ENCODE measurements at places on chromosomes 3 and 15.

GRCh38 chr3:182478369-182478768, 314.9 kb upstream of the ATP11B start:
- DNase-seq: no peak

- DNase-seq: peak; percentile 28
Observed at GRCh38 chr15:66603301-66604179, 37.7 kb upstream of the LCTL start.

- no peak for DNase-seq
Observed at GRCh38 chr3:86814321-86814720, 176.6 kb downstream of the VGLL3 start.

GRCh38 chr3:85574006-85574705, 615.4 kb downstream of the CADM2 start:
- DNase-seq: no peak

Data from NK-92 treated with Interleukin-12 subunit alpha and Interleukin-12 subunit beta, amount 100 ng/mL, for 24 hours (cell line).